ENCODE measurements at places on chromosomes 6 and 20.

DNA sequence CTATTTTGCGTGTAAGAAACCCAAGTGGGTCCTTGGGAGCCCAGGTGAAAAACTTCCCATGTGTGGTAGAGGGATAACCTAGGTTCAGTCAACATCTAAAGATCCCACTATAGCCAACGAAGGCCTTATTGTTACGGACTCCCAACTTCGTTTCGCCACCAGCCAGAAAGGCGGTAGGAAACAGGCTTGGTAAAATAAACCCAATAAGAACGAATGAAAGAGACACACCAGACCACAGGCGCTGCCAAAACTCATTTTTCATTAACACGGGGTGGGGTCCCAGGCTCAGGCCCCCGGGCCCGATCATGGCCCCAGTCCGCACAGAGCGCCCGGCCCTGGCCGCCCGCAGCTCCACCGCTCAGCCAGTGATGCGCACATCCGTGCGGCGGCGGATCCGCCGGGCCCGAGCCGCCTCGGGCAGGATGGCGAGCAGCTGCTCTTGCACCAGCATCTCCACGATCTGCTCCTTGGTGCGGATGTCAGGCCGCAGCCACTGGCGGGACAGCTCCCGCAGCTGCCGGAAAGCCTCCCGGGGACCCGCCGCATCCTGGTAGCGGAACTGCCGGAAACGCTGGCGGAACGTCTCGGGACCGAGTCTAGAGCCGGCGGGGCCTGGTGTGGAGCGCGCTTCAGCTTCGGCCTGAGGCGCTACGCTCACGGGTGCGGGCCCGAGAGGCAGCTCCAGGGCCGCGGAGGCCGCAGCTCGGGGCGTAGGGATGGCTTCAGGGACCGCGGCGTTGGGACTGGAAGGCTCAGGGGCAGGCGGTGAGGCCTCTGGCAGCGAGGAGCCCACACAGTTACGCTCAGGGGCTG lies 709 bp downstream of the SCAND1 start:
- peak; percentile 75 for DNase-seq

- no peak for DNase-seq
These were observed 103.6 kb upstream of the KCNK16 start for GRCh38 chr6:39426073-39426456.

- no peak for DNase-seq
These were observed 383.6 kb downstream of the BCKDHB start for GRCh38 chr6:80489911-80490635.

DNA sequence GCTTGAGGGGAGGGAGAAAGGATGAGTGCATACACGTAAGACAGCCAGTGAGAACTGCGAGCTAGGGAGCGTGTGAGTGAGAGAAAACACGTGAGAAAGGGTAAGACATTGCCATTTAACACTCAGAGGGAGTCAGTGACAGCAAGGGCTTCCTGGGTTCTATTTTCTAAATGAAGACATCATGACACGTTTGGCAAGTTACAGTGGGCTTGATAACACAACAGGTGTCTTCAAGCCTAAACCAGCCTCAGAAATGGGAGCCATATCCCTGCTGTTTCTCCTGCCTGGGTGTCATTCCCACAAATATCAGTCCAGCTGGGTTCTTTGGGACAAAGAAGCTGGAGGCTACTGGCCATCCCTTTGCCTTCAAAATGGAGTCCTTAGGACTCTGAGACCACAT lies 16.9 kb upstream of the MOCS1 start:
- no peak for DNase-seq

DNA sequence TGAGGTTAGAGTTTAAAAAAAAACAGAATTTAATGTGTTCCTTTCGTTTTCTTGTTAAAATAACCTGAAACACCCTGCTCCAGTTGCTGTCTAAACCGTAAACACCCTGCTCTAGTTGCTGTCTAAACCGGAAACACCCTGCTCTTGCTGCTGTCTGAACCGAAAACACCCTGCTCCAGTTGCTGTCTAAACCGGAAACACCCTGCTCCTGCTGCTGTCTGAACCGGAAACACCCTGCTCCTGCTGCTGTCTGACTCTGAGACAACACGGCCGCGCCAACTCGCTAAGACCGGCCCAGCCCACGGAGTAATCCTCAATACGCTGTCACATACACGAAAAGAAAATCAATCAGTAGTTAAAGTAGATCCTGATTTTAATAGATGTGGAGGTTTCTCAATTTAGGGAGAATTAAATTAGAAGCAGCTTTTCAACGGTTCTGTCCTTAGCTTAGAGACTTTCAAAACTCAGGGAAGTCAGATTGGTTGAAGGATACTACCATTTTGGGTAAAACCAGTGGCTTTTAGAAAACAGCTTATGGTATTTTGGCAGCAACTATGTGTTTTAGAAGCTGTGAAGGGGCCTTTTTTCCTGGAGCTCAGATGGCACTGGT lies 98.3 kb downstream of the RAMACL start:
- peak; percentile 73 for DNase-seq

- no peak for DNase-seq
These were observed 121.9 kb downstream of the ARID1B start for GRCh38 chr6:156899071-156899470.

GRCh38 chr20:59204165-59204894 lies 40.7 kb downstream of the ZNF831 start:
- DNase-seq, result no peak

DNA sequence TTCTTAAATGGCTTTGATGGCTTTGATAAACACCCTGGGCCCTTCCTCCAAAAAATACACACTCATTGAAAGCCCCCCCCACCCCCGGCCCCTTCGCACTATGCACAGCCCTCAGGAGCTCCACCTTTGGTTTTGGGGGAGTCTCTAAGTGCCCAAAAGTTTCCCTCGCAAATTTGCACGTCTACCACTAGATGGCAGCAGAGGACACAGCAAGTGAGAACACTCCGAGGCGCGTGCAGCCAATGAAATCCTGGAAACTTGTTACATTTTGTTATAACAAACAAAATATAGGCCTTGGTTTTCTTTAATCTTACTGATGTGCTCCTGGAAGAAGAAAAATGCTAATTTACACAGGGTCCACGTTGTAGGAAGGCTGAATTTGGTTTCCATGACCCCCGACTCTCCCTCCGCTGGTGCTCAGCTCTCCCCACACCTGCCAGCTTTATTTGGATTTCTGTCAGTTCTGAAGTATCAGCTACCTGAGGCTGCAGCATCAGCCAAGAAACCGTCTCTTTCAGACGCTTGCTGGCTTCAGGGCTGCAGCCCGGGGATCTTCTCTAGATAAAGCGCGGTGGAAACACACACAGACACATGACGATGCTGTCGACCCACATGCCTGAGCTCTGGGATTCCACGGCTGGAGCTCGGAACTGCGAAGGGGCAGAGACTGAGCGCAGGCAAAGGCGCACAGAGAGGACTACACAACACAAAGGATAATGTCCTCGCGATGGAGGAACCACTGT lies 148.3 kb upstream of the RPS6KA2 start:
- peak; percentile 69 for DNase-seq

- no peak for DNase-seq
These were observed 440.9 kb downstream of the BTBD3 start for GRCh38 chr20:12358655-12359009.

DNA sequence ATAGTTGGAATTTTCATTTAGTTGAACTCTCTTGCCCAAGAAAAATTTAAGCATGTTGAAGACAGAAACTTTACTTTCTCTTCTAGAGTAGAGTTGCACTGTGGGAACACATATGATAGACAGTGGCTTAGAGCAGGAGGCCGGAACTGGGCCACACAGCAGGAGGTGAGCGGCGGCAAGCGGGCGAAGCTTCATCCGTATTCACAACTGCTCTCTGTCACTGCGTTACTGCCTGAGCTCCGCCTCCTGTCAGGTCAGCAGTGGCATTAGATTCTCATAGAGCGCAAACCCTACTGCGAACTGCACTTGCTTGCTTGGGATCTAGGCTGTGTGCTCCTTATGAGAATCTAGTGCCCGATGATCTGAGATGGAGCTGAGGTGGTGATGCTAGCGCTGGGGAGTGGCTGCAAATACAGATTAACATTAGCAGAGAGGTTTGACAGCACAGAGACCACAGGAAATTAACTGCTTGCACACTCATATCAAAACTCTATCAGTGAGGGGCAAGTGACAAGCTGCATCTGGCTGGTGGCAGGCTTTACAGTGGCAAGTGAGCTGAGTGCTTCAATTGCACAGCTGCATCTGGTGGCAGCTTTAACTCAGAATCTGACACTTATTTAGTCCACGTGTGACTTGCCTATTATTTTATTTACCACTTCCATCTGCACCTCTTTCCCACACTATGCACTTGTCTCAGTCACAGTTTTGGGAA lies 174.9 kb upstream of the C6orf118 start:
- no peak for DNase-seq

GRCh38 chr20:25087186-25087929 lies 5.4 kb upstream of the VSX1 start:
- no peak for DNase-seq

DNA sequence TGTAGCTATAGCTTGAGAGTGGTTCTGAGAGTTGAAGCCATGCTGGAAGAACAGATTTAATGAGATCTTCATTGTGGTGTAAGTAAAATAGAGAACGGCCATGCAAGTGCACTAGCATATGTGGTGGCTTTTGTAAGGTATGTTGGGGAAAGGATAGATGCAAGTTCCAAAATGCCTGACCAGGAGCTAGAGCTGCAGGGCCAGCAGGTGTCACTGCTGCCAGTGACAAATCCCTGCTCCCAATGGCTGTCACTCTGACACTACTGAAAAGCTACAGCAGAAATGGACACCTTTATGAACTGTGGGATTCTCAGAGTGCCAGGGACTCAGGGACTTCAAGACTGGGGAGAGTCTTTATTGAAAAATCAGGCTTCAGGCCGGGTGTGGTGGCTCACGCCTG lies 23.1 kb upstream of the VIP start:
- no peak for DNase-seq

DNA sequence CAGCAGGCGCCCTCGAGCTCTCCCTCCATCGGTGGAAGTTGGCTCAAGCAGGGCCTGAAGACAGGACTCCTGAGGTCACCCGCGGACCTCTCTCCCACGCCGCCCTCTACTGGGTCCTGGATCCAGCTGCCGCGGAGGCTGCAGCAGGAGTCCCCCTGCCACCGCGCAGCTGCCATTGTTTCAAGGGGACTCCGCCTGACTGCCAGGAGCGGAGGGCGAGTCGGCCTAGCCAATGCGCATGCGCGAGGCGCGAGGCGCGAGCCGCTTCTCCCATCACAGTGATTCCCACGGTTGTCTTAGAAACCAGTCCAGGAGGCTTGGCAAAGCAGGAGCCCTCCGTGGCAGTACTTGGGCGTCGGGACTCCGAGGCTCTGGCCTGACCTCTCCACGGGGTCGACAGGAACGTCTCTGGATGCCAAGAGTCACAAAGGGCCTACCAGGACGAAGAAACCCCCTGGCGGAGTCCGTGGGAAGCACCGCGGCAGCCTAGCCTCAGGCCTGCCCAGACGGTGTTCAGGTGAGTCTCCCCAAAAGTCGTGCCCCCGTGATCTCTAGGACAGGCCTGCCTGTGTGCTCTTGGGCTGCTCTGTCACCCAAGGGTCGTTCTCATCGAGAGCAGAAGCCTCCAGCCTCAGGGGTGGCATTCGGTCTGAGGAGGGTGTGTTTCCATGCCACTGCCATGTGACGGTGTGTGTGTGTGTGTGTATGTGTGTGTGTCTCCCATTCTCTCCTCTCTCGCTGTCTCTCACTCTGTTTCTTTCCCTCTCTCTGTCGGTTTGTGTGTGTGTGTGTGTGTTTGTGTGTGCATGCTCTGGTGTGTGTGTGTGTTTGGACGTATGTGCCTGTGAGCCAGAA lies 290.6 kb upstream of the ZNF337 start:
- DNase-seq, result no peak

GRCh38 chr6:143543435-143543834 lies 31.9 kb upstream of the FUCA2 start:
- no peak for DNase-seq

DNA sequence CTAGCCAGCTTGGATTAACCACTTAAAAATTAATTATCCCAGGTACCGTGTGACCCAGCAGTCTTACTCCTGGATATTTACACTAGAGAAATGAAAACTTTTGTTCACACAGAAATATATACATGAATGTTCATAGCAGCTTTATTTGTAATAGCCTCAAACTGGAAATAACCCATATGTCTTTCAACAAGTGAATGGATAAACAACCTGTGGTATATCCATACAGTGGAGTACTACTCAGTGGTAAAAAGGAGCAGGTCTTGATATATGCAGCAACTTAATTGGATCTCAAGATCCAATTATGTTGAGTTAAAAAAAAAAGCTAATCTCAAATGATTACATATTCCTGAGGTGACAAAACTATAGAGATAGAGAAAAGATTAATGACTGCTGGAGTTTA lies 381.4 kb downstream of the CDKAL1 start:
- DNase-seq, result no peak

- DNase-seq, result no peak
These were observed 52.1 kb upstream of the SNX9 start for GRCh38 chr6:157770946-157771345.

DNA sequence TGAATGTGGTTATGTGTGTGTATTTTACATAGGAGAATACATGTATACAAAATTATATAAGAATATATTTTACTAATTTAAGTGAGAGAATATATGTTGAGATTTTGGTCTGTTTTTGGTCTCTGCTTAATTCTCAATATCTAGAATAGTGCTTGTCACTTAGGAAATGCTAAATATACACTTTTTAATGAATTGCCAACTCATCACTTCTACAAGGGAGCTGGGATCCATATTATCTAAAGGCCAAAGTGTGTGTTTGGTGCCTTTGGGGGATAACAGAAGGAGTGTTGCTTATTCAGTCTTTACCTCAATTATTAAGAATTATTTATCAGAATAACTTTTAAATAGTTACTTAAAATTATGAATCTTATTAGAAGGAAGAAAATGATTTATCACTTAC lies 1304.8 kb downstream of the HACE1 start:
- no peak for DNase-seq

DNA sequence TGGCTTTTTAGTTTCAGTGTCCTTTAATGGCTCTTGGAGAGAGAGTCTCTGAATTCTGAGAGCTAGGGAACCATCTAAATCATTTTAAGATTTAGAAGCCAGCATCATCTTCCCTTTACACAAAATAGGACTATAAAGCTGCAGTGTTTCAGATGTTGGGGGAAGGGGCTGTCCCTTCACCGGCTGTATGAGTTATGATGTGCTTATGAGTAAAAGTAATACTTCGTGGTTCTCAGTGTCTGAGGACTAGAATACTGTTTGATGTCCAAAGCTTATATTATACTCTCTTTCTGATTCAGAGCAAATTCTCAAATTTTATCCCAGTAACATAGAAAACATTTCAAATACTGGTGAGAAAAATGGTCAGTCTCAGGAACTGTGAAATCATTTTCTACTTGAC lies 63.5 kb upstream of the FAM8A1 start:
- no peak for DNase-seq

DNA sequence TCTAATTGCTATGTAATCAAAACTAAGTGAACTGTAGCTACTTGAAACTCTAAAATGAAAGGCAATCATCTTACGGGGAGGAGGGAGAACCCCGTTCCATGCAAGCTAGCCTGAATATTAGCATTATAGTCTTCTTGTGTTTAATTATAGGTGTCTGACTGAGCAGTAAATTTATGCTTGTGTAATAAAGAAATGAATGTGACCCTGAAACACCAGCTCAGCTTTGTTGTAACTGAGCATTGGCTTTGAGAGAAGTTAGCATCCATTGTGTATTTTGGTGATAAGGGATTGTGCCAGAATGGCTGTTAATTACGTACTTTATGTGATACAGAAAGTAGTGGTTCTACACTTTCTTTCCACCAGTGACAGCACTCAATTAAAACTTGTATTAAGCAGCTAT lies 86.9 kb downstream of the QKI start:
- DNase-seq, result no peak

- DNase-seq, result no peak
These were observed 770.9 kb downstream of the HDGFL1 start for GRCh38 chr6:23340271-23340670.

- DNase-seq, result no peak
These were observed 219.5 kb downstream of the BTBD9 start for GRCh38 chr6:38420207-38420606.
